ENCODE measurements at places on chromosomes 3 and 15.

DNA sequence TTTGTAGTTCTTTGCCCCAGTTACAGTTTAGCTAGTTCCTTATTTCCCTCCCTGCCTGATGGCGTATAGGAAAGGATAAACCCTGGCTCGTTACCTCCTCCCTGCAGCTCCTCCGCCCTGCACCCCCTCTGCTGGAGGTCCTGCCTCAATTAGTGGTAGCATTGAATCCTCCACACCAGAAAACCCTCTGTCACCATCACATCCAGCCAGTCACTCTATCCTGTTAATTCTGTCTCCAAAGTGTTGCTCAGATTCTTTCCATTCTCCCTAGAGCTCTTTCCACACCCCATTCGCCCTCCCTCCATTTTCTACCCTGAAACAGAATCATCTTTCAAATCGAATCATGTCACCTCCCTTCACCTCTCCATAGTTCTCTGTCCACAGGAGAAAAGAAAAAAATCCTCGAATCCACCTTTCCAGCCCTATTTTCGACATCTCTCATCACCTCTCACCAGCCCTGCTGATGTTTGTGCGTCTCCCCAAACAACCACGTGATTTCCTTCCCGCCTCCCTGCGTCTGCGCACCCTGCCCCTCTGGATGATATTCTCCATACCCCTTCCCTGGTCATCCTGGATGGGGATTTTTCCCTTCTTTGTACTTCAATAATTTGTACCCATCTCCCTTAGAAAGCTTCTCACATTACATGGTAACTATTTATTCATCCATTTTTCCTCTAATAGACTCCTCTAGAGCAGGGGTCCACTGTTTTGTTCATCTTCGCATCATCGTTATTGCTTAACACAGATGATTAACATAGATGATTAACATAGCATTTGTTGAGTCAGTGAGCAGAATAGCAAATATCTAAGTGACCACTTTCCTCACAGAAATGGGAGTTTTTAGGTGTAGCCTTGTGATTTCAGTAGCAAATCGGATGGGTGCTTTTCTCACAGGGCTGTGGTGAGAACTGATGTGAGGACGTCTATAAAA lies 37.1 kb downstream of the MAP3K13 start:
- DNase-seq = no peak

DNA sequence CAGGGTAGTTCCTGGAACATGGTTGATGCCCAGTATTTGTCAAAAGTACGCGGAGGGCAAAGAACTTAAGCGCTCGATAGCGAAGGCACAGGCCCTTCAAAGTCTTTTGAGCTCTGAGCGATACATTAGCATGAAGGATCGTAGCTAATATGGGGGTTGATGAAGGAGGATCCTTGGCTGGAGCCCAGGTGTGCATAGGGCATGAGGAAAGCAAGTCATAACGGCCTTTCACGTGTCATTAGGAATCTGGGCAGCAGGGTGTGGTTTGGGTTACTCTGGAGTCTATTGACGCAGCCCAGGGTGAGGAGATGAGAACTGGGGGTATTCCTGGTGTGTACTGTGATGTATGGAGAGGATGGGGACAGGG lies 31.7 kb downstream of the SPINK8 start:
- DNase-seq = peak; percentile 46

- DNase-seq = peak; percentile 39
Observed at GRCh38 chr3:43770426-43771103, 79.8 kb downstream of the ABHD5 start.

GRCh38 chr15:66482539-66482938 lies 15.0 kb downstream of the SNAPC5 start:
- DNase-seq = no peak

GRCh38 chr3:143648708-143649107 lies 199.6 kb downstream of the SLC9A9 start:
- DNase-seq = no peak
